ENCODE measurements at places on chromosomes 5 and 9. TPM values are rescaled to one million over a fixed set of nuclear protein-coding genes. Genes with fewer than 3 reads are reported as not detected.

DNA sequence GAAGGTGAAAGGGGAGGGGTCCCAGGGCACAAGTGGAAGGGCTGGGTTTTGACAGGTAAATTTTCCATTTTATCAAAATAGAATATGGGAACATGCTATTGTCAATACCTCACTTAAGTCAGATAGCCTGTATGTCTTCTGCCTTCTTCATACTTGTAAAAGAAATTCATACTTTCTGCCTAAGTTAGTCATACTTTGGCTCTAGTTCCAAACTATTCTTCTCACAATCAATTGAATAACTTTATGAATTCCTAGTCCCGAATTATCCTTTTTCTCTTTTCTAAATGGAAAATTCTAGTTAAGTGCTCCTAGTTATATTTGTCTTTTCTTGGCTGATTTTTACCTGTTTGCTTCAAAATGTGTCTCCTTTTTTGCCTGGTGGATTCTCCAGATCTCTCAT lies 271.4 kb downstream of the CSNK1G3 start:
- ATAC-seq = no peak

DNA sequence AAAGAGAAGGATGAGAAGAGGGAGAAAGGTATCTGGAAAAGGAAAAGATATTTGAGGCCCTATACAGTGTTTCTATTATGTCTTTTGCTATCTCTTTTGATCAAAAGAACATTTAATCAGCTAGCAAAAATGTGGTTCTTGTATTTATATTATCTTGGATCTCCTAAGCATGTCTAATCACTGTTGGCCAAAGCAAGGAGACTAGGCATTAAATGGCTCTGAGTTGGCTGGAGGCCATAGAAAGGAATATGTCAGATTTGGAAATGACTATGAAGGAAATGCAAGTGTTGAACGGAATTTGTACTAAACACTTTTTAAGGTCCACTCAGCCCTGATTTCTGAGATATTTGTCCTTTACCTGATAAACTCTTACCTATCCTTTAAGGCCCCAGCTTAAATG lies 22.4 kb upstream of the THG1L start:
- no peak for ATAC-seq

DNA sequence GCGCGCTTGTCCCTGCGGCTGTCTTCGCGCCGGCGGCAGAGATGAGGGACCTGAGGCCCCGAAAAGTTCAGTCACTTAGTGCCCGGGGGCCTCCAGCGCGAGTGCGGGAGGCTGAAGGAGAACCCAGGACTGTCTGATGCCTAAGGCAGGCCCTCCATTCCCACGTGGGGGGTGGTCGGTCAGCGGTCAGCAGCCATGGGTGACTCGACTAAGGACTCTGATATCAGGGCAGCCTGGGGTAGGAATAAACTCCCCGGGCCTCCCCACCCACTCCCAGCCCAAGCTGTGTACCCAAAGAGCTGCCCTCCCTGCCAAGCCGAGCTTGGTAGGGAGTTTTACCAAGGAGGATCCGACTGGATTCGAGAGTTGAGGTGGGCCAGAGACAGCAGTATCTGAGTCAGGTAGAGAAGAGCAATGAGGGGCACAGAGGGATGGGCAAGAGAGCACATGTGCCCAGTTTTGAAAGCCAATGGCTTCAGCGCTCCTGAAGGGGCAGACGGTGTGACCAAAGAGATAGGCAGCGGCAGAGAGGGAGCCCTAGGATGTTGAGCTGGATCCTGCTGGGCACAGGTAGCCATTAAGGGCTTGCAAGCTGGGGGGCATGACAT lies 787 bp downstream of the FGFR4 start:
- no peak for ATAC-seq

GRCh38 chr5:91151947-91152346 lies 231.2 kb downstream of the ARRDC3 start:
- peak; percentile 93 for ATAC-seq

DNA sequence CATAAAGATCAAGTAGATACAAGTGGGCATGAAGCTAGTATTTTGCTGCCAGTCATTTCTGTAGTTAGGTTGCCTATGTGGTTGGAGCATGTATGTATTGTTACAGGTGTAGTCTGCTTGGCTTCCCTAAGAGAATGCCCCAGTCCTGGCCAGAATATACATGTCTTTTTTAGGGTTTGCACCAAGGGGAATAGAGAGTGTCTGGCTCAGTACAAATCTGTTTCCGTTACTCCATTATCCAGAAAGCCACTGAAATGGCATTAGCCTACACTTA lies 23.2 kb downstream of the TGFBR1 start:
- no peak for ATAC-seq

DNA sequence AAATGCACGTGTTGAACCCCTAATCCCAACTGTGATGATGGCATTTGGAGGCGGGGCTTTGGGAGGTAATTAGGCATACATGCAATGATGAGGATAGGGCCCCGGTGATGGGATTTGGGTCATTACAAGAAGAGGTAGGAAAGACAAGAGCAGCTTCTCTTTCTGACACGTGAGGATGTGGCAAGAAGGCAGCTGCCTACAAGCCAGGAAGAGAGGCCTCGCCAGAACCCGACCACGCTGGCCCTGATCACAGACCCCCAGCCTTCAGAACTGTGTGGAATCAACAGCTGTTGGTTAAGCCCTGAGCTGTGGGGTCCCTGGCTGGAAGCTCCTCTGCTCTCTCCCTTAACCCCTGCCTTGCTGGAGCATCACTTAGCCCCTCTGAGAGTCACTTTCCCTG lies 57.5 kb downstream of the COL23A1 start:
- no peak for ATAC-seq

Gene GRAMD2B
- 66.0 TPM for total RNA-seq

Gene OBP2B
- total RNA-seq = not detected

DNA sequence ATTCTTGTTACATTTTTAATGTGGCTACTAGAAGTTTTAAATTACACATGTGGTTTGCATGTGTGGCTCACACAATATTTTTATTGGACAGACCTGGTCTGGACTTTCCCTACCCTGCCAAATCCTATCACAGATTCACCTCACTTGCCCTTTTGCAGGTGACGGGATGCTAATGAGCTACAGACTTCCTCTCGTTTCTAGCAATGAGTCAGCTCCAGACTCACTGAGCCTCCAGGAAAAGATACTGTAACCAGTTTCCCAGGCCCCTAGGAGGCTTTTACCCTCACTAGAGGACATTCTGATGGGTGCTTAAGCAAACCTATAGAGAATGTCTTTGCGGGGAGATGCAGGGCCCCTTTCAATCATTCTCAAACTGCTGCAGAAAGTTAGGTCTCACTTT lies 135.4 kb downstream of the WDR41 start:
- no peak for ATAC-seq

GRCh38 chr5:31731710-31732301 lies 92.9 kb downstream of the PDZD2 start:
- ATAC-seq = no peak

DNA sequence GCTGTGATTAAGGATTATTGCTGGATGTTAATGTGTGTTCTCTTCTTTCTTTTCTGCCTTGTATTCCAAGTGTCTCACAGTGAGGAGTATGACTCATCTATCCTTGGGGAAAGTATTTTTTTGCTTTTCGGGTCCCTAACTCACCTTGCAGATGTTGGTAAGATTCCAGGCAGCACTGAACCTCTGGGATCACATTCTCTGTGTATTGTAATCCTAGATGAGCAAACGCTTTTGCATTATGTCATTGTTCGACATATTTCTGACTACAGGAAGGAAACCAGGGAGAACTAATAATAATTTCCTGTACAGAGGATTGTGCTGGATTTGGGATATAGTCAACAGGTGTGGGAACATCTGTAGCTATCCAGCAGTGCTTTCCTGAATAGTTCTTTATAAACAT lies 246.1 kb upstream of the TUT7 start:
- ATAC-seq = no peak

DNA sequence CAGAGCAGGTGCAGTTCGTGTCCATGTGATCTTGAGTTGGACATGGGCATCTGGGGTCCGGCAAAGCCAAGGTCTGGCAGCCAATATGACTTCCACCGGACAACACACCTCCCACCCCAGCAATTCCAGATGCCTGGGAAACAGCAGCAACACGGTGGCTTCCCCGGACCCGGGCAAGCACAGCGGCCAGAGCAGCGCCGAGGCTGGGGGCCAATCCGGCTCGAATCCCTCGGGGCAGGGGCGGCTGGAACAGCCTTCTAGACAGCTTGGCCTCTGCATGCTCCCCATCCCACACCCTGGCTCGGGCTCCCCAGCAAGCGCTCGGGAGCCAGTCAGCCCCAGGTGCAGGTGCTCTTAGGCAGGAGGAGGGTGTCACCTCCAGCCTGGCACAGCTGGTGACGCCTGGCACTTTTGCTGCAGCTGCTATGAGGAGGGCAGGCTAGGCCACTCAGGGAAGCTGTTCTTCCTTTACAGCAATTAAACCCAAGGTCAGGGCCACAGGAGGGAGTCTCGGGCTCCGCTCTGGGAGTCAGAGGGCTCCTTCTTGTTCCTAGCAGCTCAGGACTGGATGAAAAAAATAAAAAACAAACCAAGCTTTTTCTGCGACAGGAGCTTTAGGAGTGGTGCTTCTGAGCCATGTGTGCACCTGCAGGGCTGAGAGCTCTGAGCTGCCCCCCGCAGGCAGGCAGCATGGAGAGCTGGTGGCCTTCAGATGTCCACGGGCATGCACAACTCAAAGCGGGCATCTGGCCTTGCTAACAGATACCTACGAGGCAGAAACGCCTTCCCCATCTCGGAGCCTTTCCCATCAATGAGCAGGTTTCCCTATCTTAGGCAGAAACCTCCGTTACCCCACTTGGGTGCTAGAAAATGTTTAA lies 28.2 kb downstream of the DBH start:
- no peak for ATAC-seq

DNA sequence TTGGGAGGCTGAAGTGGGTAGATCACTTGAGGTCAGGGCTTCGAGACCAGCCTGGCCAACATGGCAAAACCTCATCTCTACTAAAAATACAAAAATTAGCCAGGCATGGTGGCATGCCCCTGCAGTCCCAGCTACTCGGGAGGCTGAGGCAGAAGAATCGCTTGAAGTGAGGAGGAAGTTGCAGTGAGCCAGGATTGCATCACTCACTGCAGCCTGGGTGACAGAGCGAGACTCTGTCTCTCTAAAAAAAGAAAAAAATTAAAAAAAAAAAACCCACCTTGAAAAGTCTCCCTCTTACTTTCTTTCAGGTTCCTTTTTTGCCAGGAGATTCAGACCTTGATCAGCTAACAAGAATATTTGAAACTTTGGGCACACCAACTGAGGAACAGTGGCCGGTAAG lies 34.2 kb downstream of the CDK7 start:
- no peak for ATAC-seq

GRCh38 chr9:131668439-131669268 lies 71.2 kb downstream of the RAPGEF1 start:
- no peak for ATAC-seq

Gene PLCXD3
- total RNA-seq = 0.62 TPM

DNA sequence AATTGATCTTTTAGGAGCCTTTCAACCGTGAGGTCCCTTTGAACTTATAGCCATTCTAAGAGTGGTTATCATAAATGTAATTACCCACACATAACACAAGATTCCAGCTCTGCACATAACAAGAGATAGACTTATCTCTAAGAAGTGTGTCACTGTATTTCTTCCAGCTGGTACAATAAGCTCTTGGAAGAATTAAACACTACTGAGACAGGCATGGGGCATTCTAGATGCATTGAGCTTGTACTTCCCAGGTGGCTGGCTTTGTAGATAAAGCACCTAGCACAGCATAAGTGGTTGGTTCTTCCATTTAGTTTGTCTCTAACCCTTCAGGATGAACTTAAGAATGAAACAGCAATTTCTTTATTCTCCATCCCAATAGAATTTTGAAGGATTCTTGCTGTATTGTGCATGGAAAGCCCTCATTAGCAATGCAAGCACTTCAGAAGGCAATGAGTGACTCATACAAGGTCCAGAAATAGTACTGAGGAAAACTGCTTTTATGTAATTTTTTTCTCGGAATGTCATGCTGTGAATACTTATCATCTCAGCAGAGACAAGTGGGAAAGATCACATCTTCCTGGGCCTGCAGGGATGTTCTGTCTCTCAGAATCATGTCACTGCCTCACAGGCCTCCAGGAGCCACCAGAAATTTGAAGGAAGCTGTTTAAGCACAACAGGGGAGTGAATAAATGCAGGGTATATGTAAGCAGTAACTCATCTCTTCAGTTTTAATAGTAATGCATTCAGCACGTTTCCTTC lies 91.1 kb upstream of the CD180 start:
- peak; percentile 61 for ATAC-seq

Measured in gastroesophageal sphincter (tissue), 4 donors.